ENCODE measurements at places on chromosomes 3 and 15.

- DNase-seq = no peak
Observed at GRCh38 chr3:193124861-193125260, 116.2 kb upstream of the PLAAT1 start.

DNA sequence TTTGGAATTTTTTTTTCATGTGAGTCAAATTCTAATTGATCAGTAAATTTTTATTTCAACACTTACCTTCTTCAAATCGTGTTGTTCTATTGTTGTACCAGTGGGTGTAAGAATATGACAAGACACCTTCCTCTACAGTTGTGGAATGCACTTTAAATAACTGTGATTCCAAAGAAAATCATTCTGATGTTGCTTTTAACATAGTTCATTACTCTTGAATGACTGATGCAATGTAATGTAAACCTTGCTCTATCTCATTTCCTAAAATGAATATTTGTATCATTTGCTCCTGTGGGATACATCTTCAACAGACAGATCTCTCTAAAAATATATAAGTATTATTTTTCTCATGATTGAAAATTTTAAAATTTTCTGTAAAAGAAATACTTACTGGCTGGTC lies 313.4 kb downstream of the RBMS3 start:
- no peak for DNase-seq

DNA sequence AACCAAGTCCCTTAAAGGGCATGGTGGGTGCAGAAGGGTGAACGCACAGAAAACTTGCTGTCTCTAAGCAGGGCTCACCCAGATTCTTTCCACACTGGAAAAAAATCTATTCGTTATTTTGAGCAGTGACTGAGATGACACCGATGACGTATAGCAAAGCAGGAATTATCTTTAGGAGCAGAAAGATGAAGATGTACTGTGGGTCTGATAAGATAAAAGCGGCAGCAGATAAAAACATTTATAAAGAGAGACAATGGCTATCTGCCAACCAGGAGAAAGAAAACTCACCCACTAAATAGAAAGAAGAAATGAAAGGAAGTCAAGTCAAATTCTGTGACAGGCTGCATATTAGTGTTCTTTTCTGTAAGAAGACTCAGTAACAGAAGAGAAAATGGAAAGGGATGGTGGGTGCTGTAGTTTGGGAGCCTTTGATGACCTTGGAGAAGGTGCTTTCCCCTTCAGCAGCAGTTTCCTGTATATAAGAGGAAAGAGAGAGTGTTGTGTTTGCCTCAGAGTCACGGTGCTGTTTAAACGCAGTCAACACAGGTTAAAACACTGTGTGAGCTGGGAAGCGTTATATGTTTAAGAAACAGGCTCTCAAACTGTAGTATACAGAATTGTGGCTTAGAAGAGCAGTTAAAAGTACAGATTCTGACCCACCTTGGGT lies 111.6 kb downstream of the AQP9 start:
- DNase-seq = no peak

GRCh38 chr3:157692468-157692867 lies 189.3 kb upstream of the VEPH1 start:
- no peak for DNase-seq

GRCh38 chr15:66004618-66005262 lies 135.4 kb downstream of the RAB11A start:
- no peak for DNase-seq

DNA sequence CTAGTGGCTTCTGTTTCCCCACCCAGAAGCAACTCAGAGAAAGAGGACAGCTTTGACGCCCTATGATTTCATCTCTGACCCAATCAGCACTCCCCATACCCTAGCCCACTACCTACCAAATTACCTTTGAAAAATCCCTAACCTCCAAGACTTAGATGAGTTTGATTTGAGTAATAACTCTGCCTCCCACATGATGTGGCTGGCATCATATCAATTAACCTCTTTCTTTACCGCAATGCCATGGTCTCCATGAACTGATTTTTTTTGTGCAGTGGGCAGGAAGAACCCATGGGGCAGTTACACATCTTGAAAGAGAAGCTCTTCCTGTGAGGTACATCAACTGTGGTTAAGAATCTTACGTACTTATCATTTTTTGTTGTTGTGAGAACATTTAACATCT lies 25.5 kb upstream of the APOD start:
- no peak for DNase-seq

DNA sequence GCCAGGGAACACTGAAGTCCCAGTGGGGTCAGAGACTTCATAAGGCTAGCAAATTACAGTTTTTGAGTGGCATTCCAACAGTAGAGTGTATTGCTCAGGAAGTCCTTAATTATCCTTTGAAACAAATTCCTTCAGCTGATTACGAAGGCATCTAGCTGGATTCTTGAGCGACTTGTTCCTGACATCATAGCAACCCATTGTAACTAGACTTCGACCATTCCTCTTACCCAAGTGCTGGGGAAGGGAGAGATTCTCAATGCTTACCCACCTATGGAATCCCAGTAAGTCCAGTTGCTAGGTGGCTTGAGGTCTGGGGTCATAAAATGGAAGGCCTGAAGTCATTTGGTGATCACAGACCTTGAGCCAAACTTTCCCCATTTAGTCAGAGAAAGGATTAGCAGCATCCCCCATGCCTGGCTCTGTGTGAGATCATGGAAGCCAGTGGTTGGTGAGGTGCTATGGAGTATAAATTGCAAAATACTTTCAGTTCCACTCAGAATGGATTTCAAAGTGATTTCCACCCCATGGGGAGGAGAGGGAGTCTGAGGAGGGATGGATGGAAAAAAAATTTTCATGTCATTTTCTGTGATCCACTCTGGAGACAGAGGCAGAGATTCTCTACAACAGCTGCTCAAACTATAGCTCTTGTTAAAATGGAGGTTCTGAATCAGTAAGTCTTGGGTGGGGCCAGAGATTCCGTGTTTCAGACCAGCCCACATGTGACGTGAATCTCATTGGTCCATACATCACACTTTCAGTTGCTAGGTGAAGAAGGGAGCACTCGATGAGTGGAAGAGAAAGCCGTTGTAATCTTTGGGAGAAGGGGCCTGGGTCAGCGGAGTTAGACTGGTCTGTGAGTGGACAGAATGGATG lies 45.7 kb downstream of the CD86 start:
- no peak for DNase-seq

- no peak for DNase-seq
Observed at GRCh38 chr3:88114878-88115549, 34.7 kb upstream of the C3orf38 start.

GRCh38 chr3:58991026-58991425 lies 58.8 kb downstream of the CFAP20DC start:
- DNase-seq = no peak

GRCh38 chr15:91099616-91099994 lies 452 bp upstream of the SV2B start:
- DNase-seq = peak; percentile 53

- no peak for DNase-seq
Observed at GRCh38 chr15:60594071-60594470, 115.1 kb upstream of the ICE2 start.

DNA sequence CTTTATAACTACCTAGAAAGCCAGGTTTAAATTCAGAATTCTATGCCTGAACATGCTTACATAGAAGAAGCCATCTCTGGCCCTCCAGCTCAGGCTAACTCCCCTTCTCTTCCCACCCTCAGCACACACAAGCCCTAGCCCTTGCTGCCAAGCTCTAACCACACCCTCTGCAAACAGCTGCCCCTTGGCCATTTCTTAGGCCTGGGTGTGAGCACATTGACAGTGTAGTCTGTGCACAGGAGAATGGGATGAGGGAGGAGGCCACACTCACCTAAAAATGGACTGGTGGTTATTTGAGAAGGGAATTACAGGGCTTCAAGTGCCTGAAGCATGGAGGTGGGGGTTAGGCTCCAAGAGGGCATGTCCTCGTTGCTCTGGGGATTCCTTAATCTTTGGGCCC lies 42.3 kb upstream of the SLC25A36 start:
- DNase-seq = no peak

GRCh38 chr3:4745235-4745610 lies 234.0 kb upstream of the BHLHE40 start:
- DNase-seq = no peak

DNA sequence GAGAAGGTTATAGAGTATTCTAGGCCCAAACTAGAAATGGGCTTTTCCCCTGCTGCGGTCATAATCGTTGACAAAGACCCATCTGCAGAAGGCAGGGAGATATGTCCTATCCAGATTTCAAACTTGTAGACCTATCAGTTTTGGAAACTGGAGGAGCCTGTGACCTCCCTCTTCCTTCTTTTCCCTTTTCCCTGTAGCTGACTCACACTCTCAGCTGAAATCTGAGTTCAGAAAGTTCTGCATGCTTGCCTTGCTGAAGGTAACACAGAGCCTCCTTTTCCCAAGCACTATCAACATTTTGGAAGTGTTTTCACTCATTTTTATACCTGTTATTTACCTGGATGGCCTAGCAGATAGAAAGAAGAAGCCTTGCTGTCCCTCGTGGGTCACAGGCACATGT lies 59.1 kb upstream of the PSMD6 start:
- no peak for DNase-seq

- no peak for DNase-seq
Observed at GRCh38 chr15:35738370-35738769, 192.4 kb upstream of the DPH6 start.

- DNase-seq = no peak
Observed at GRCh38 chr3:71218508-71218907, 365.0 kb downstream of the FOXP1 start.

GRCh38 chr15:45522328-45523165 lies at the start of gene SLC30A4:
TSS of gene SLC30A4 (minus strand) at chr15:45522755. CDS start at chr15:45522354, 401 bp downstream.
- peak; percentile 58 for DNase-seq
